ENCODE measurements at places on chromosomes 3 and 15.

GRCh38 chr3:15929944-15930571 lies 132.3 kb upstream of the ANKRD28 start:
- DNase-seq: no peak

DNA sequence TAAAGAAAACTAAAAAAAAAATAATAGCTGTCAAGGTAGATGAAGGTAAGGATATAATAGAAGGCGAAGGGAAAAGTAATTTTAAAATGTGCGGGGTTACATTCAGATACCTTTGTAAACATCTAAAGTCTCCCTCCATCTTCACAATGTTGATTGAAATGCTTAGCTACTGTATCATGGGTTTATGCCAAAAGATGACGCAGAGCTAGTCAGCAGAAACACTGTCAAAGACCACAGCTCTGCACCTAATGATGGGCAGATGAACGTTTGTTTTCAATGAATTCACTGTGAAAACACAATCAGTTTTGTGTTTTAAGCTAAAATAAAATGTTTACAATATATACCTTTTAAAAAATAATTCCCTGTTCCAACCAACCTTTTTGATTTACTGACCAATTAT lies 61.2 kb downstream of the RFTN1 start:
- DNase-seq: peak; percentile 67

- DNase-seq: no peak
Measured at GRCh38 chr3:173737167-173737808, 339.7 kb downstream of the NLGN1 start.

GRCh38 chr3:171261487-171261886 lies 198.7 kb downstream of the TNIK start:
- DNase-seq: no peak

GRCh38 chr15:78263907-78264303 lies 457 bp upstream of the DNAJA4 start:
- no peak for DNase-seq

GRCh38 chr3:127035677-127036076 lies 52.8 kb downstream of the PLXNA1 start:
- peak; percentile 83 for DNase-seq

GRCh38 chr3:153414982-153415381 lies 253.0 kb downstream of the RAP2B start:
- no peak for DNase-seq

GRCh38 chr3:162391301-162391700 lies 894.7 kb downstream of the OTOL1 start:
- peak; percentile 38 for DNase-seq

DNA sequence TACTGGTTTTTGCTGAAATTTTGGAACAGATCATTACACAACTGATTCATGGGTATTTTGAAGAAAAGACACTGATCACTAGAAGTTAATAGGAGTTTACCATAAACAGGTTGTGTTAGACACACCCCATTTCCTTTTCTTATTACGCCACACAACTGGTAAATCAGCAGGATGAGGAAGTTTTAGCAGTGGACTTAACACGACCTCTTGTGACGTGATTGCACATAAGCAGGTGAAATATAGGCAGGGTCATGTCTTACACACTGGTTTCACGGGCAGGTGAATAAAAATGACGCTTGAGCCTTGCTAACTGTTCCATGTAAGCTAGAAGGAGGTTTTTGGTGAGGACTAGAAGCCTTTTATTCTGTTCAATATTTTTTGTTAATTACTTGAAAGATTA lies 27.1 kb upstream of the TPRG1 start:
- peak; percentile 3 for DNase-seq

- peak; percentile 64 for DNase-seq
Measured at GRCh38 chr3:194472290-194472920, 14.4 kb downstream of the ATP13A3 start.

DNA sequence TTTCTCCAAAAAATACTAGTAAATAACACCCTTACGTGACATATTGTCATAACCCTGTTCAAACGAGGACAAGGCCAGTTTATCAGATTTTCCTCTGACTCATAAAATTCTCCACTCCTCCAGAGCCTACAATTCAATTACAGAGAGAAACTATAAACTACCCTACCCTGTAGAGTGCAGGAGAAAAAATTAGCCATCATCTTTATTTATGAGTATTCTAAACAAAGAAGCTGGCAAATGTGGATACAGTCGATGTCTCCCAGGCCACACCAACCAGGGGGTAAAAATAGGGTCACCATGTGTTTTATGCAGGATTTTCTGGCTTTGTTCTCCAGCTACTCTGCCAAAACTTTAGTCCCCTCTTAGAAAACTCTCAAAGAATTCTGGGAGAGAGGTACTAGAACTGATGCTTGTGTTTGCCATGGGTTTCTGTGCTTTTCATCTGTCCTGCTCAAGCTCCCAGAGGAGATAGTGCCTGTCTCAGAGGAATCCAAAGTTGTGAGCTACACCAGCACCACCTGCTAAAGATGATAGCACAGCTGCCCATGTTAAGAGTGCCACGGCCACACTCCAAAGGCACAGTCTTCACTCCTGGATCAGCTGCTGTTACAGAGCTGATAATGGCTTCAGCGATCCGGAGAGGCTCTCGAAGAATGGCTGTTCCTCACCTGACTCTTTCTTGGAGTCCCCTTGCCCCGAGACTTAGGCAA lies 150.2 kb downstream of the IMPG2 start:
- DNase-seq: no peak

DNA sequence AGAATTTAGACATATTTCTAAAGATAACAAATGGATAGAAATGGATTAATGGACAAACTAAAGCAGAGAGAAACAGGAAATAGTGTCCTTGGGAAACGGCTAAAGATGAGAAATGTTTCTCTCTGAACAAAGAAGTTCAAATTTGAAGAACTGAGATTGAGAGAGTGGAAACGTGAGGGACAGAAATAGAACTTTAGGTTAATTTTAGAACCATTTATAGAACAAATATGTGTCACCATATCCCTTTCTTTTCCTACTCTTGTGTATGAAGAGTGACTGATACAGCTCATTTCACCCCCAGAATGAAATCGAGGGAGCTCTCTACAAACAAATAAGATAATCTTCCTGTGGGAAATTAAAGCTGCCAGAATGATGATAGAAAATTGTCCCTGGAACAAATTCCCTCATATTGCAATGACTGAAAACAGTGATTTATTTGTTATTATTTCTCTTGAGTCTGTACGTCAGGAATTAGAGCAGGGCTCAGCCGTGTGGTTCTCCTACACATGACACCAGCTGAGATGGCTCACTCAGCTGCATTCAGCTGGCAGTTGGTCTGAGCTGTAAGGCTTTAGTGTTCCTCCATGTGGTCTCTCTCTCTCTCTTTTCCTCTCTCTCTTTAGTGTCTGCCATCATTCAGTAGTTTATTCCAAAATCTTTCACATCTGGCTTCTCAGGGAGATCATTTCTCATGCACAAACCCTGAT lies 46.6 kb upstream of the ARPP21 start:
- DNase-seq: no peak

GRCh38 chr15:59099162-59099685 lies 5.7 kb upstream of the CCNB2 start:
- no peak for DNase-seq

DNA sequence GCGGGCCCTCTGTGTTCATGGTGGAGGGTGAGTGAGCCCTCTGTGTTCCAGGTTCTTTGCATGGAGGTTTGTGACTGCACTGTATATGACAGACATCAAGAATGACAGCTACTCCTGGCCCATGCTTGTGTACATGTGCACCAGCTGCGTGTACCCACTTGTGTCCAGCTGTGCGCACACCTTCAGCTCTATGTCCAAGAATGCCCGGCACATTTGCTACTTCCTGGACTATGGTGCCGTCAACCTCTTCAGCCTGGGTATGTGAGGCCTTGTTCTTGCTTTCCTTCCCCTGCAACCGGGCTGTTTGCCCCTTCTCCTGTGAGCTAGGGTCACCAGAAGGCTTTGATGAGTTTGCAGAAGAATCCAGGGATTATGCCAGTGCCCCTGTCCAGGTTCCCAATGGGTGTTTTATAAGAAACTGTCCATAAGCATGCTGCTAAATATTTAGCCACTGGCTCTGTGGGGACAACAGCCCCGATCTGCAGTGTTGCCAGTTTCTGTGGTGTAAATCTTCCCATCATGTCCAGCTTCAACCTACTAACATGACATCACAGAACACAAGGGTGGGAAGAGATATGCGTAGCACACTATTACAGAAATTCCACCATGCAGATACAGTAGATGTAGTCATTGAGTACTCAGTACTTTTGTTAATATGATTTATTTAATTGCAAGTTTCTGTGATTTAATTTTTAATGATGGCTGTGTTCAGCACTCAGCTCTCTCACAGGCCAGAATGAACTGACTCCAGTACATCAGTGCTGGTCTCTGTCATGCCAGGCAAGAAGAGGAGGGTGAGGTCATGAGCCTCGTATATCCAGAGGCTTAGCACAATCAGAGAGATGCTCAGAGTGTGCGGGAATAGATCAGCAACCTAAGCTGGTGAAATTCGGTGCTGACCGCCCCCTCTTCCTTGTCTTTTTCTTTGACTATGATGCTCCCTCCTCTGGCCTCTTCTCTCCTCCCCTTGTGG lies 29.2 kb upstream of the KIF23 start:
- DNase-seq: no peak

GRCh38 chr3:4045756-4046155 lies 246.5 kb downstream of the LRRN1 start:
- no peak for DNase-seq

DNA sequence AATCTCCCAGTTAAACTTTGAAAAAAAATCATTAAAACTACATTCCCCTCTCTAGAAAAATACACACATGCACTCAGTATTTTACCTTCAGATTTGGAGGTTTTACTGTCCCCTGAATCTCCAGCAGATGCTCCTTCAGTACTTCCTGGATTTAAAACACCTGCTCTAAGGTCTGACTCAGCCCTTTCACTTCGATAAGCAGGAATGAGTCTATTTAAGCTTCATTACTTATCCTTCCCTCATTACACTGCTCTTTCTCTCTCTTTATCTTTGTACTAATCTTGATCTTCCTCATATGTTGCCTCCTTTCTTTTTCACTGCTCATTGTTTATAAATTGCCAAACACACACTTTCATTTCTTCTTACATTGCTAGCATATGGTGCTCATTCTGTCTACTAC lies 443.9 kb downstream of the DIPK2A start:
- DNase-seq: no peak

- DNase-seq: no peak
Measured at GRCh38 chr3:167067787-167068161, 312.3 kb downstream of the ZBBX start.

DNA sequence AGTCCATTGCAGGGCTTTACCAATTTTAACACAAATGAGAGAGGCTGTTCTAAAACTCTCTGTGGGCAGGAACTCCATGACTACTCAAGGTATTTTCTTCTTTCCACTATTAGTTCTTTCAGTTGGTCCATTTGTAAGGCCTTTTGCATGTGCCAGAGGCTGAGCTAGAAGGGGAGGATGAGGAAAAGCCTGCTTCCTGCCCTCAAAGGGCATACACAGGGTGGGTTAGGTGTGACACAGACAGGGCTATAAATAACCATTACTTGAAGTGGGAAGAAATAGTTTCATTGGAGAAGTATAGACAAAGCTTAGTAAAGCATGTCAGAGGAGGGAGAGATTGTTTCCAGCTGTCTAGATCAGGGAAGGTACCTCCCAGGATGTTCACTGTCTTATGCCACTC lies 52.1 kb upstream of the PRTG start:
- no peak for DNase-seq

DNA sequence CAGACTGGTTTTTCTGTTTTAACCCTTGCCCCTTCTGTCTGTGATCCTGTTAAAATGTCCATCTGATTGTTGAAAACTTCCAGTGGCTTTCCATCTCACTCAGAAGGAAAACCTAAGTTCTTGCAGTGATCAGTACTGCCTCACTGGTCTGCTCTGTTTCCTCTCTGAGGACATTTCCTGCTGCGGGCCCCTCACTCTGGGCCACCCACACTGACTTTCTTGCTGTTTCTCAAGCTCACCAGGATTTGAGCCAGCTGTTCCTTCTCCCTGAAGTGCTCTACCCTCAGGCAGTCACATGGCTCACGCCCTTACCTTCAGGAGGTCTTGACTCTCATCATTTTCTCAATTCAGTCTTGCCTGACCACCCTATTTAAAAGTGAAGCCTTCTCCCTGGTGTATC lies 1.8 kb downstream of the GRK7 start:
- DNase-seq: no peak

- peak; percentile 70 for DNase-seq
Measured at GRCh38 chr3:69161587-69162307, 39.4 kb upstream of the LMOD3 start.

GRCh38 chr3:46102780-46103130 lies 75.5 kb upstream of the XCR1 start:
- no peak for DNase-seq

DNA sequence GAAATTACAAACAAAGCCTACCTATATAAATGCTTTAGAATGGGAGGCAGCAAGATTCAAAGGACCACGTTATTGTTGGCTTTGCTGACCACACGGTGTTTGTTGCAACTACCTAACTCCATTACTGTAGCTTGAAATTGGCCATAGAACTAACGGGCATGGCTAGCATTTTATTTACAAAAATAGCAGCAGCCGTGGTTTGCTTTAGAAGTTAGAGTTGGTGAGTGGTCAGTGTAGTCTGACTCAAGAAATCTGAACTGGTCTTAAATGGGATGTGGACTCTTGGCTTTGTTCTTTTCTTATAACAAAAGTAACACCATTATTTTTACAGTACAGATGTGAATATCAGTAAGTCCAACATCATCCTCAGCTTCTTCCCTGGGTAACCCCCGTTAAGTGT lies 10.6 kb downstream of the ATP1B3 start:
- DNase-seq: no peak

- DNase-seq: no peak
Measured at GRCh38 chr15:41980654-41981323, 8.4 kb upstream of the EHD4 start.

DNA sequence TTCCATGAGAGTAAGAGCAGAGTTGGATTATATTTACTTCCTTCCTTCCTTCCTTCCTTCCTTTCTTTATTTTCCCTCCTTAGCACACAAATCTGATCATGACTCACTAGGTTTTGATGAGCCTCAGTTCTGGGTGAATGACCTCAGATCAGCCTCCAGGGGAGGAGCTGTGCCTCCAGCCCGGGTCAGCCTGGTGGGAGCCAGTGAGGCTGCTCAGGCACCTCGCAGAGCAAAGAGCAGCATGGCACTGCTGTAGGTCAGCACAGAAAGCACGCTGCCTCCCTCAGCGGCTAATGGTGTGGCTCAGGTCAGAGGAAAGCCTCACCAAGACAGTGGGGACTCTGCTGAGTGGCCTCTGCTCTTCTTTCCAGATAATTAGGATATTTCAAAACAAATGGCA lies 108.5 kb downstream of the SYNPR start:
- peak; percentile 4 for DNase-seq

- no peak for DNase-seq
Measured at GRCh38 chr3:23738944-23739343, 66.8 kb upstream of the UBE2E1 start.

DNA sequence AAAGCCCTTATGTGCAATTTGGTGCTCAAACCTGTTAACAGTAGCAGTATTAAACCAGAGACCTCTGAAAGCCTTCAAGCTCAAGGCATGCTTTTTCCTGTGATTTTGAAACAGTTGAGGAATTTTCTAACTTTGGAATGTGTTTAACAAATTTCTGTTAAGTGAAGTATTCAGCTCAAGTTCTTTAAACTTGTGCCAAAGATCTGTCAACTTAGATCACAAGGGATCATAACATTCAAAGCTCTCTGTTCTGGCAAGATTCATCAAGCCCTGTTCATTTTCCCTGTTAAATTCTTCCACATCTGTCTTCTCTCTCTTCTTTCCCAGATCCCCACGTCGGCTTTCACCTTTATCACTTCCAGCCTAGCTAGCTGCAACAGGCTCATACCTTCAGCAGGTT lies 28.8 kb upstream of the RYK start:
- no peak for DNase-seq

- no peak for DNase-seq
Measured at GRCh38 chr3:69695443-69695842, 43.8 kb upstream of the MITF start.

All from foreskin fibroblast (primary cell).